A549 treated with dexamethasone at 1 μM for 4 hours (cell line): ENCODE measurements at places on chromosomes 6 and 20. TPM values are rescaled to one million over a fixed set of nuclear protein-coding genes. Genes with fewer than 3 reads are reported as not detected.

NHSL1 gene
- 2.4 to 5.8 TPM (median 4.9 TPM) in 5 replicates for total RNA-seq

SYCP2L gene
- total RNA-seq: 1.4 to 2.8 TPM (median 2.2 TPM) in 5 replicates

ASIP gene
- total RNA-seq: not detected in 5 replicates

BCLAF1 gene
- 64.8 to 100 TPM (median 87.1 TPM) in 5 replicates for total RNA-seq

BNIP5 gene
- 0.02 to 0.05 TPM (median 0.03 TPM) in 5 replicates for total RNA-seq

CST5 gene
- not detected in 5 replicates for total RNA-seq

TNXB gene
- 0.33 to 0.85 TPM (median 0.53 TPM) in 5 replicates for total RNA-seq

OR2J3 gene
- total RNA-seq: not detected in 5 replicates

BMP5 gene
- 0.01 to 0.04 TPM in 2 of 5 replicates, not detected in the others for total RNA-seq
